ENCODE measurements at places on chromosomes 11 and 22. TPM values are rescaled to one million over a fixed set of nuclear protein-coding genes. Genes with fewer than 3 reads are reported as not detected.
A peak's percentile ranks its signal among the peaks of the same experiment; 100 is the strongest.

DNA sequence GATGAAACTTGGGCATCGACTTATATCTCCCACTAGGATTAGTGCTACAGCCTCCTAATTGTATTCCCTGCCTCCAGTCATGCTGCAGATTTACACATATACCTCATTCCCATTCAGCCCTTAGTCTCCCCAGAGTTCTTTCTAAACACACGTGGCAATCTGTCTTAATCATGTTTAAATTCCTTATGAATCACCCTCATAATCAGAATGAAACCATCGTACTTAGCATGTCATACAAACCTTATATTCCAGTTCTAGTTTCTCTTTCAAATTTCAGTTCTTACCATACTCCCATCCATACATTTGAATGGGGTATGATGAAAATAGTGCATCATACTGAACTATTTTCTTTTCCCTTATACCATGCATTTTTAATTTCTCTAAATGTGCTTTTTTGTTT lies 6.0 kb upstream of the OR10A2 start:
- no peak overlapping the region for H3K27ac ChIP-seq
- H3K4me3 ChIP-seq: no peak overlapping the region
- no peak for DNase-seq
- H3K36me3 ChIP-seq: no peaks in the 10 kb centered on the region
- no peaks in the 10 kb centered on the region for H3K27me3 ChIP-seq
- H3K4me1 ChIP-seq: no peaks in the 10 kb centered on the region

DNA sequence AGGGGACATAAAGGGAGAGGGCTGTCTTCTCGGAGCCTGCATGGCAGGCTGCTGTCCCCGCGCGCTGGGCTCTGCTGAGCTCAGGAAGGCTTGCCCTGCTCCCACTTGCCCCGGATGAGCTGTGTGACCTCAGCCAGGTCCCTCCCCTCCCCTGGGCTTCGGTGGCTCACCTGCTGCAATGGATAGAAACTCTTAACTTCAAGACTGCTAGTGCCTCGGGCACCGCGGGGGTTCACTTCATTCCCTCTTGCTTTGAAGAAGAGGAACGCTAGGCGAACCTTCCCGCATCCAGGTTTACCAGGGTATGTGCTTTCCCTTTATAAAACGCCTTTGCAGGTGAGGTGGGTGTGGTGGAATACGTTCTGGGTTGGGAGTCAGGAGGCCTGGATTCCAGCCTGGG lies 115.0 kb downstream of the PHF21B start:
- DNase-seq: no peak
- no peak overlapping the region for H3K4me3 ChIP-seq
- no peaks in the 10 kb centered on the region for H3K27me3 ChIP-seq
- peaks cover 7% of the 10 kb centered on the region for H3K36me3 ChIP-seq
- no peaks in the 10 kb centered on the region for H3K4me1 ChIP-seq
- H3K27ac ChIP-seq: no peak overlapping the region

GRCh38 chr11:44737245-44738085 lies 10.7 kb downstream of the TSPAN18 start:
- peaks cover 22% of the 10 kb centered on the region for H3K27me3 ChIP-seq
- no peak overlapping the region for H3K4me3 ChIP-seq
- H3K4me1 ChIP-seq: peaks cover 29% of the 10 kb centered on the region

GRCh38 chr11:68107689-68108088 lies 13.5 kb downstream of the CHKA start:
- H3K4me3 ChIP-seq: no peak overlapping the region
- no peak for DNase-seq
- 0 out of 2 replicates have a peak, but pooled peaks cover 7% of the 10 kb centered on the region for H3K4me1 ChIP-seq
- H3K27ac ChIP-seq: no peak overlapping the region
- no peaks in the 10 kb centered on the region for H3K36me3 ChIP-seq
- no peaks in the 10 kb centered on the region for H3K27me3 ChIP-seq

GRCh38 chr11:112925516-112926310 lies 35.5 kb upstream of the NCAM1 start:
- H3K4me1 ChIP-seq: peaks cover 4% of the 10 kb centered on the region
- no peaks in the 10 kb centered on the region for H3K27me3 ChIP-seq
- H3K36me3 ChIP-seq: no peaks in the 10 kb centered on the region
- no peak overlapping the region for H3K27ac ChIP-seq
- no peak overlapping the region for H3K4me3 ChIP-seq

- no peaks in the 10 kb centered on the region for H3K27me3 ChIP-seq
- H3K36me3 ChIP-seq: no peaks in the 10 kb centered on the region
- DNase-seq: no peak
- no peak overlapping the region for H3K27ac ChIP-seq
- H3K4me1 ChIP-seq: no peaks in the 10 kb centered on the region
Measured at GRCh38 chr11:6736495-6737121, 35.2 kb downstream of the OR2AG2 start.

DNA sequence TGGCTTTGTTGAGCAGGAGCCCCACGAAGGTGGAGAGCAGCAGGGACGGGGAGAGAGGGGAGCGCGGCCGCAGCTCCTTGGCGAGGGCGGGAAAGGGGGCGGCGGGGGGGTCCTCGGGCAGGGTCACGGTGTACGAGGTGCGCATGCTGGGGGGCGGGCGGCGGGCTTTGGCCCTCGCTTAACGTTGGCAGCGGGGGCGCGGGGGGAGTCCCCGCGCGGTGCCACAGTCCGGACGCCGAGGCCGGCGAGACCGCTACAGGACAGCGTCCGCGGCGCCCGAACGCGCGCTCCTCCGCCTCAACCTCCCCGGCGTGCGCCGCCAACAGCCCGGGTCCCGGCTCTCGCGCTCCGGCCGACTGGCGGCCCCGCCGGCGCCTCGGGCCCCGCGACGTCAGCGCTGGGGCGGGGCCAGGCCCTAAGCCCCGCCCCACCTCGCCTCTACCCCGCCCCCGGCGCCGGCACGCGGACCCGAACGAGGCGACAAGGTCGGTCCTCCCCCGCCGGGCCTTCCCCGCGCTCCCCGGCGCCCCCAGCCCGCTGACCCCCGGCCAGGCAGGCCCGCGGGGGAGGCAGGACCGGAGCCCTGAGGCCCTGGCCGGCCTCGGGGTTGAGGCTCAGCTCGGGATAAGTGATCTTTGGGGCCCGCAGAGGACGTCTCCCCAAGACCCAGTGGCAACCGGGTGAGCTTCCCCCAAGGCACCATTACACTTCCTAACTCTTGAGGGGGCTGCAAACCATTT lies 17.5 kb downstream of the USP2 start:
- no peaks in the 10 kb centered on the region for H3K36me3 ChIP-seq
- peaks cover 37% of the 10 kb centered on the region for H3K27me3 ChIP-seq
- no peak for DNase-seq
- H3K4me3 ChIP-seq: peak overlapping the region; percentile 38
- peaks cover 12% of the 10 kb centered on the region for H3K4me1 ChIP-seq
- no peak overlapping the region for H3K27ac ChIP-seq

- H3K36me3 ChIP-seq: 0 out of 2 replicates have a peak, but pooled peaks cover 3% of the 10 kb centered on the region
- peaks cover 33% of the 10 kb centered on the region for H3K27me3 ChIP-seq
- H3K4me1 ChIP-seq: no peaks in the 10 kb centered on the region
- no peak overlapping the region for H3K4me3 ChIP-seq
Measured at GRCh38 chr22:50729391-50730012, 8.5 kb upstream of the ACR start.

DNA sequence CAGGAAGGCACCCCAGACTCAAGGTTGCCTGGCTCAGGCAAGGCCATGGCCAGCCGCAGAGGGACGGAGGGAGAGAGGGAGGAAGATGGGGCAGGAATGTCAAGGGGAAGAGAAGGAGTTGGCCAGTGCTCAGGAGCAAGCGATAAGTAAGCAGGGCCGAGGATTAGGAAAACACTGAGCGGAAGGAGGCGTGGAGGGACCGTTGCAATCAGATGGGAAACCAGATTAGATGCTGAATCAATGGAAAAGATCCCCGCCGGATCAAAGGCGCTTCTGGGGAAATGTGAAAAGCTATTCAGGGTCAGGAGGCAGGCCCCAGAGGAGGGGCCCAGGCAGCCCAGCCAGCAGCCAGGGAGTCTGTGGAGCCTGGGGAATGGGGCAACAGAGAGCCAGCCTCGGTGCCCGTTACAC lies 26.6 kb upstream of the MYEOV start:
- H3K27me3 ChIP-seq: no peaks in the 10 kb centered on the region
- no peak overlapping the region for H3K4me3 ChIP-seq
- no peak for DNase-seq
- no peaks in the 10 kb centered on the region for H3K36me3 ChIP-seq
- H3K4me1 ChIP-seq: no peaks in the 10 kb centered on the region
- H3K27ac ChIP-seq: no peak overlapping the region

DNA sequence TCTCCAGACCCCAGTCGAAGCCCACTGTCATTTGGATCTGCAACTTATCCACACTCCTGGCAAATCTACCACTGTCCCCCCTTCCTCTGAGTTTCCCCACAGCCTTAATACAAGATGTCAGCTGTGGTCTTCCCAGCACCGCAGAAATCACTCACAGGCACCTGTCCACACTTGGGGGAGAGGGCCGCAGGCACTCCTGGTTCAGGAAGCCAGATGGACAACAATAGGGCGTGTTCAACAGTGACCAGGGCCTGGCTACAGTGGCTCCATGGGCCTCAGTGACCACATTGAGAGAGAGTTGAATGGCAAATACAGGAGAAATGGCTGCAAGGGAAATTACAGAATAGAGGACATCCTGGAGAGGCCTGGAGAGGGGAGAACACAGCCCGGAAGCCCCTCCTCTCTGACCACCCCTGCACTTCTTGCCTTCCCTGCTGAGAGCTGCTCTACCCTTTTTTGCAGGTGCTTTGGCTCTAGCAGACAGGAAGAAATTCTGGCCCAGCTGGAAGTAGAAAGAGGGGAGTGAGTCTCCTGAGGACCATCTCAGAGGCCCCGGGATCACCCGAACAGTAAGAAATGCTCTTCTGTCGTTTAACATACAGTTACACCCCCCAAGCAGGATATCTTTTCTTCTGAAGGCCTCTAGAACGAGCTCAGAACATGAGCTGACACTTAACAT lies 164.6 kb downstream of the FEZ1 start:
- DNase-seq: no peak
- no peaks in the 10 kb centered on the region for H3K36me3 ChIP-seq
- H3K4me1 ChIP-seq: no peaks in the 10 kb centered on the region
- H3K27ac ChIP-seq: no peak overlapping the region

- no peaks in the 10 kb centered on the region for H3K36me3 ChIP-seq
- no peak overlapping the region for H3K27ac ChIP-seq
- H3K4me3 ChIP-seq: no peak overlapping the region
- H3K4me1 ChIP-seq: no peaks in the 10 kb centered on the region
Measured at GRCh38 chr11:85619499-85619898, 7.6 kb downstream of the DLG2 start.

DNA sequence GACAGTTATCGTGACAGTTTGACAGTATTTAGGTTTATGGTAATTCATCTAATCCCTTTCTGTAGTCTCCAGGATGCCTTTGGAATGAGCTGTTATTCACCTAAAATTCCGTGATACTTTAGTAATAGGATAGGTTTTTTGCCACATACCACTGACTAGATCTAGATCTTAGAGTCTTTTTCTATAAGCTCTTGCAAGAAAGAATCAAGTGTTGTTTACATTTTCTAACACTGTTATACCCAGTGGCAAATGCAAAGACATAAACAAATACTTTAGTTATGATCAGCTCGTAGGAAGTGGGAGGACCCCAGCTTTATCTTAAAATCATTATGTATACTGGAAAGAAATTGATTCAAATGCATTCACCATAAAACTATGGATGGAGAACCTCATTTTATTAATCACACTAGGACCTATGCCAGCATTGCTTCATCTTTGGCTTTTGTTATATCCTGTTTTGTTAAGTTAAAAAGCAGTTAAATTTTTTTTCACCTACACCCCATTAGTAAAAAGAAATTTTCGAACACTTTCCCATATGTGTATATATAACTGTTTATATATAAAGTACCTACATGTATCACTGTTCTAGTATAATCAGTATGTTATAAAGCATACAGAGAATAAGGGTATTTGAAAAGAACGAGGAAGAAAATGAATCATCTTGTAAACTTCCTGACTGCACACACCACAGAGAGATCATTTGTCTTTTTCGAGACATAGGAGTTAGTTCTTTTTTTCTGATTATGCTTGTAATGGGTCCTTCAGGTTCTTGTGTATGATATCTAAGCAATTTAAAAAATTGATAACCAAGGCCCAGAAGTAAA lies 60.9 kb downstream of the PDHX start:
- no peaks in the 10 kb centered on the region for H3K27me3 ChIP-seq
- no peak for DNase-seq
- no peak overlapping the region for H3K4me3 ChIP-seq
- H3K36me3 ChIP-seq: no peaks in the 10 kb centered on the region
- H3K27ac ChIP-seq: no peak overlapping the region

DNA sequence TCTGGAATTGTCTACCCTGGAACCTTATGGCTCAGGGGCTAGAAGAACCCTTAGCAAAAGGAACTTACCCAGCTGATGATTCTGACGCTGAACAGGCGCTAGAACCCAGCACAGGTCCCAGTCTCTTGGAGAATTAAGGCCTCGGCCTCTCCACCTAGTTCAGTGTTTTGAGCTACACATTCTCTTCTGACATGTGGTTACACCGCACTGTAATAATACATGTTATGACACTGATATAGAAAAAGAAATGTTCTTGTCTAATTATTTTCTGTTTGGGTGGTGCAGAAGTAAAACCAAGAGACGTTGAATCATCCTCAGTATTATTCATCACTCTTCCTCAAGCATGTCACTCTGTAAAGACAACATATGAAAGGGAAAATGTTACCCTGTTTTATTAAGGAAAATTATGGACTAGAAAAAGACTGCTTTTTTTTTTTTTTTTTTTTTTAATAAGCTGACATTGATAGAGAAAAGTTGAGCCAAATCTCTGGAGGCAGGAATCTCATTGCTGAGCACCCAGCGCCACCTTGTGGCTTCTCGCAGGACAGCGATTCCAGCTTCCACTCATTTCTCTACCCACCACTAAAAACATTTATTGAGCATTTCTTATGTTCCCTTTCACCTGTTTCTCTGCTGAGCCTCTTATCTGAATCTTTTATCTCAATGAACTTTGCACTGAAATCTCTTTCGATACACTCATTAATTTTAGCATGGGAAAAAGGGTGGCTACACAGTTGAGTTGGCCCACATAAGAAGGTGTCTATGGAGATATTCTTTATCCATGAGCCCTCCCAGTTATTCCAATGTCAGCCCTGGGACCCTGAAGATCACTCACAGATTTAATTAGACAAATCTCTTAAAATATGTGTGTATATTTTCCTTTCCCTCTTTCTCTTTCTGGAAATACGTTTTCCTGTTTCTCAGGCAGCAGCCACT lies 12.6 kb upstream of the APLNR start:
- no peaks in the 10 kb centered on the region for H3K27me3 ChIP-seq
- no peaks in the 10 kb centered on the region for H3K36me3 ChIP-seq
- no peaks in the 10 kb centered on the region for H3K4me1 ChIP-seq

SYCE3 gene
- total RNA-seq: not detected

NXPE2 gene
- total RNA-seq: not detected

RAG1 gene
- total RNA-seq: 0.58 TPM

DMC1 gene
- total RNA-seq: 7.1 TPM

RFPL3 gene
- total RNA-seq: not detected

Measured in H1 (cell line).